ENCODE measurements at places on chromosomes 6 and 20.

DNA sequence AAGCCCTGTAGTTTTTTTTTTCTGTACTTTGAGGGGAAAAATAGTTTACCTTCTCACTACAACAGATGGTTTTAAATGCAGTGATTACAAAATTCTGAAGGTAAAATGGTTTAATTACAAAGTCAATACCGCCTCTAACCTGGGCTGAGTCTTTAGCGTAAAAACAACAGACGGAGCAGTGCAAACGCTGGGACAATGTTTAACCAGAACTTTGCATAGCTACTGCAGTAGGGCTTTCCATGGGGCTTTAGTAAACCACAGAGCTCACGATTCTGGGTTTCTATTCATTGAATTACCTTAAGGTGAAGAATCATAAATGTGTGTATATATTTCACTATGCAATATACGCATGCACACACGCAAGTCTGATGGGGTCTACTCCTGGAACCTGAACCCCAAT is 77.9 kb downstream of the RFX6 start:
- DNase-seq = no peak

DNA sequence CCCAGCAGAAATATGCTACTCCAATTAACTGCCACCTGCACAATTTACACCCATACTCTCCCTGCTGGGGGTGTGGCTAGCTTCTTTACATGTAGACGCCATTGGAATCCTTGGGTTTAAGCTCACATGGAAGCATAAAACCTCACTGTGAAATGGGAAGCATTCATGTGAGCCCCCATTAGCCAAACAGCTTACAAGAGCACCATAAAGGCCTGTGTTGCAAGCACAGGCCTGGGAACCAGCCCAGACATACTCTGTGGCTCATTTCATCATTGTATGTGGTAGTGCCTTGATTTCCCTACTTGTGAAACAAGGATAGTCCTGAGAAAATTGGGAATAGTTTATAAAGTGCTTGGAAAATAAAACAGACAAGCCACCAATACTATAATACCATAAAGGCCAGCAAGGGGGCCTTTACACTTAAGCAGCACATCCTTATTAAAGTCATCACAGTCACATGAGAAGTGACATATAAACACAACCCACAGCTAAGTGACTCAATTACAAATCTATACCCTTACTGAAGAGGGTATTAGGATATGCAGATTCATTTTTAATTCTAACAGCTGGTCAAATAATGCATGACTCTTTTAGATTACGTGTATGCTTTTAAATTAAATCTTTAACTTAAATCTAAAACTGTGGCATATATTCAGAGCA is 6.8 kb downstream of the ADNP start:
- peak; percentile 24 for DNase-seq

- DNase-seq = peak; percentile 63
Measured at GRCh38 chr20:59933849-59934585, 580 bp upstream of the SYCP2 start.

GRCh38 chr20:22389836-22390542 is 194.4 kb downstream of the FOXA2 start:
- no peak for DNase-seq

GRCh38 chr6:14305624-14306023 is 188.1 kb downstream of the CD83 start:
- no peak for DNase-seq

DNA sequence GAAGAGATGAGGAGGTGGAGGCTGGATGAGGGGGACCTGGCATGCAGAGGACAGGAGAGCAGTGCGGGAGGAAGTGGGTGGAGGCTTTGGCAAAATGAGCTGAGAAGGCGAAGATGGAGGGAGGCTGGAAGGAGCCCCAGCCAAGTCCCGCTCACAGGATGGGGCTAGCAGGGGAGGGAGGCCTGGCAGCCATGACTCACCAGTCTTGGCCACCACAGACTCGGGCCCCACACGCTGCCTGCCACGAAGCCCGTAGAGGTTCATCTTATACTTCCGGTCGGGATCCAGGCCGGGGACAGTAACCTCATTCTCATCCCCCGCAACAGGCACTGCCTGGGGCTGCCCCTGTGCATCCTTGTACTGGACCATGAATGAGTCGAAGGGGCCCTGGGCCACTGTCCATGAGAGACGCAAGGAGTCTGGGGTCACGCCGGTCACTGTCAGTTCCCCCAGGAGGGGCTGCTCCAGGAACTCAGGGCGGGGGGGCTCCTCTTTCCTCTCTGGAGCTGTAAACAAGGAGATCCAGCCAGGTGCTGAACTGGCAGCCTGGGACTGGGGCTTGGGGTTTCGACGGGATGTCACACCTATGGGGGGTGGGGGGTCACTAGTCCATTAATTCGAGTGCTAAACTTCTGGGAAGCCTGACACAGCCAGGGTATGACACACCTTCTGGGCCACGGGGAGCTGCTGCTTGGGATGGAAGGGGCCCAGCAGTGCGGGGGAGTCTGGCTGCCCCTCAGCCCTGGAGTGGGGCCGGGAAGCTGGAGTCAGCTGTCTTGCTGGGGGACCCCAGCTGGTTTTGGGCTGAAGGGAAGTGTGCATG is 27.8 kb downstream of the TNXB start:
- peak; percentile 83 for DNase-seq

GRCh38 chr20:31274441-31274840 is 17.0 kb downstream of the DEFB115 start:
- DNase-seq = no peak

GRCh38 chr6:132567566-132567965 is 2.6 kb upstream of the TAAR6 start:
- no peak for DNase-seq

DNA sequence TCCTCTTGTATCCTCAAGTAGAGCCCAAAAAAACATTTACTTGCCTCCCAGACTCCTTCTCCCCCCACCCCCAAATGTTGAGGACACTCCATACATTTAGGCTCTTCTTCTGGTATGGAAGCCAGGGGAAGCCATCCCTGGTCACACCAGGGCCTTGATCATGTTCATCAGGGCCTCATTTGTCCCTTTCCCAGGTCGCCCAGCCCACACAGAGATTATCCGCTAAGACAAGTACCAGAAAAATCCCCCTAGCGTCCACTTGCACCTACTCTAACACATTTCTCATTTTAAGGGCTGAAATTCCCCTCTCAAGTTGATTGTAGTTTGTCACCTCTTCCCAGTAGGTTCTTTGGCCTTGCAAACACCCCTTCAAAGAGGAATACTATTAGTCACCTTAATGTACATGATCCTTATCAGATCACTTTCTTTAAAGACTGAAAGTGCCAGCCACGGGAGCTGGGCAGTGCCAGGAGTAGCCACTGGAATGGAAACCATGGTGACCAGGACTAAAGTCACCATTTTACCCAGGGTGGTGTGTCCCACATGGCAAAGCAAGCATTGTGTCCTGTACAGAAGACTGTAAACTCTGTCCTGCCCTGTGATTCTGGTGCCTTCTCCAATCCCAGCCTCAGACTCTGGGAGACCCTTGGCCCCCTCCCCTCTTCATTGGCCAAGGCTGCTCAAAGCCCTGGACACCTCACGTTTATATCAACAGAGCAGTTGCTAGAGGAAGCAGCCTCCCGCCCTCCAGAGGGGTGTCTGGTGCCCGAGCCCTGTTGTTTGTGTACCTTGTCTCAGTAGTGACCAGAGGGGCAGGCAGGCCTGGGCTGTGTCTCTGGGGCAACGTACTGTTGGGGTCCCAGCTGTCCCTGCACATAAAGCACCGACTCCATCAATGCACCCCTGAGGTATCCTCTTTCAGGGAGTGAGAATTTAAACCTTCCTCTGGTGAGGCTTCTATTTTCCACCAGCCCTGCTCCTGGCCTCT is 5.0 kb upstream of the APOBEC2 start:
- no peak for DNase-seq

DNA sequence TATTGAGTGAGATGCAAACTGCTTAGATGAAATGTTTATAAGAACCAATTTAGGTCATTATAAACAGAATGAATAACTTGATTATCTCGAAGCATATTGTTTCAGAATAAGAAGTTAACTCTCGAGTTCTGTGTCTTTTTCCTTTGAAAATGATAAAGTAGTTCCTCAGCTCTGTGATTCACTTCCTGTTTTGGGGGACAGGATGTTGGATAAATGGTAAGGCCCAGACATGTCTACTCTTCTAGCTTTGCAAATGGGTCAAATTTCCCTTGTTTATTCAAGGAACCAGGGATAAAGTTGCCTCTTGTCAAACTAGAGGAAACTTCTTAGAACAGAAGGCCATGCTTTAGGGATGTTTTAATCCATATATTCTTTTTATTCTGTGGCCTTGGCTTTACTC is 246.9 kb downstream of the SOX4 start:
- no peak for DNase-seq
